Lung (tissue), 17 donors: ENCODE measurements at places on chromosomes 11 and 22. TPM values are rescaled to one million over a fixed set of nuclear protein-coding genes. Genes with fewer than 3 reads are reported as not detected.
A peak's percentile ranks its signal among the peaks of the same experiment; 100 is the strongest.

GRCh38 chr11:64001484-64002420 lies 15.5 kb downstream of the OTUB1 start:
- DNase-seq, result peak; percentile 82

DNA sequence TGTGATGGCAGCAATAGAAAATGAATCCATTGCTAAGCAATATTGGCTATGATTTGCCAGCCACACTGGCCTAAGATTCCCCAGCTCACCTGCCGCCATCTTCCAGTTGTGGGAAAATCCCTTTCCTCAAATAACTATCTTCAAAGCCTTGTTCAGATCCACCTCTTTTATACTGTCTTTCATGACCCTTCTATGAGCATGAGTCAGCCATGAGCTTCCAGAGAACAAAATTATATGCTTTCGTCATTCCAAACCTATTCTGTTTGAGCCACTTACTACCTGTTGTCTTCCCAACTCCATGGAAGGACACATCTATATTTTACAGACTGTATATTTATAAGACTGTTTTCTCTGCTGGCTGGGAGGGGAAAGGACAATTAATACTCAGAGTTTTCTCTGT lies 25.0 kb upstream of the PRSS23 start:
- no peak for DNase-seq

DNA sequence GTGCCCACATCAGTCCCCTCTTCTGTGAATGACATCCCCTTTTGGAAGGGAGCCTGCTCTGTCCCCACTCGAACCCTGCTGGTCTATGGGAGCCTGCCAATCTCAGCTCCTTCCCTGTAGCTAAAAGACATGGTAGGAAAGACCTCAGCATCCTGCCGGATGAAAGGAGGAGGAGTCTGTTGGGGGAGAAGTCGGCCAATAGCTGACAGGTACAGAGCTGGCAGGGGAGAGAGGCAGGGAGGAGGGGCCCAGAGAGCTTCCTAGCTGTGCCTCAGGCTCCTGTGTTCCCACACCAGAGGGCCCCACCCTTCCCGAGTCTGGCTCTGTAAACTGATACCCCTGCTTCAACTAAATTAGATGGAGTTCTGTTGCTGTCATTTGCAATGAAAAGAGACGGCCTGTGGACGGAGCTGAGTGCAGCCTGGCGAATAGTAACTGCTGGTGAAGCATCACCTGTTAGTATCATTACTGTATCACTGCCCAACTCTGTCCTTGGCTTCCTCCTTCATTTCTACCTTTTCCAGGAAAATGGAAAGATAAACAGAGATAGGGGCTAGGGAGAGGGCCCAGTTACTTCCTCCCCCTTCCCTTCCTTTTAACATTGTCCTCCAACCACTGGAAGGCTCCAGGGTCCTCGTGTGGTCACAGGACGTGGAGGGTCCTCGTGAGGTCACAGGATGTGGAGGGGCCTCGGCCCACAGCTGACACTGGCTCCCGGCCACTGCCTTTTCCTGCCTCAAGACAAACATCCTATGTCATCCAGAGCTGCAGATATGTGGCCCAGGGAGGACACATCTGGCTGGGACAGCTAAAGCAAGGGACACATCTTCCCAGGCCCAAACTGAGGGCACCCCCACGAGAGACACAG lies 15.1 kb downstream of the FXYD6 start:
- DNase-seq, result peak; percentile 61

DNA sequence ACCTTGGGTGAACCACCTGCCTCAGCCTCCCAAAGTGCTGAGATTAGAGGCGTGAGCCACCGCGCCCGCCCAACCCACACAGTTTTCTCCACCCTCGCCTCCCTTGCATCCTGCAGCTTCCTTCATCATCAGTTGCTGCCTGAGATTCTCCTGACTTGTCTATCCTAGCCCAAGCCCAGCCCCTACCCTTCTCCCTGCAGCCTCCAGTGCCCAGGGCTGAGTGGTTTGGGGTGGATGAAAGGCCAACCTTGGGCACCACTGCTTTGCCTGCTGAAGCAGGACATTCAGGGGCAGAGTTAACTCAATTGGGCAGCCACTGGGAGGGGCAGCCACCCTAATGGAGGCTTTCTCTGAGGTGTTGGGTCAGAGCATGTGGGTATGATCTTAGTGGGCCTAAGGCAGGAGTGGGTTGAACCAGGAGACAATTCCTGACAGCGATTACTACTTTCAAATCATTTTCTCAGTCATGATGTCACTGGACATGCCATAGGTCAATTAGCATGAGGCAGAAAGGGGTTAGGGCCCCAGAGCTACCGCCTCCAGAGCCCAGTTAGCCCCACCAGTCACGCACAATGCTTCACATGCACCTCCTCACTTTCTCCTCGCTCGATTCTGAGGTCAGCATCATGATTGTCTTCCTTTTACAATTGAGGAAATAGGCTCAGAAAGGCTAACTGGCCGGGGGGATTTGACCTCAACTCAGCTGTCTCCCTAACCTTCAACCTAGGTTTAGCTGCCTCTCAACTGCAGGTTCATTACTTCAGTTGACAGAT lies 1.0 kb upstream of the FKBP2 start:
- no peak for DNase-seq

DNA sequence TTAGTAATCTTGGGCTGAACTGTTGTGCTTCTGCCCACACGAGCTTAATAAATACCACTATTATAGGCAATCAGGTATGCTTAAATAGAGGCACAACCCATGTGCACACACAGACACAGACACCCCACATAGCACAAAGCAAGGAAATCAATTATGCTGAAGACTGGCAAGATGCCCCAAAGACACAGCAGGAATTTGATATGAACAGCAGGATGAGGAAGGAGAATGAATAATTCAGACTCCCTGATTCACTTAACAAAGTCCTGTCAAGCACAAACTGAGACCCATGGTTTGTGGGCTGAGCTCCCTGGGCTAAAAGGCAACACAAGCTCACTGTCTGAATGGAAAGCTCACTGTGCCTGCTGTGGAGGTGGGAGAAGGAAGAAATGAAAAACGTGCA lies 42.5 kb downstream of the RBFOX2 start:
- no peak for DNase-seq

DNA sequence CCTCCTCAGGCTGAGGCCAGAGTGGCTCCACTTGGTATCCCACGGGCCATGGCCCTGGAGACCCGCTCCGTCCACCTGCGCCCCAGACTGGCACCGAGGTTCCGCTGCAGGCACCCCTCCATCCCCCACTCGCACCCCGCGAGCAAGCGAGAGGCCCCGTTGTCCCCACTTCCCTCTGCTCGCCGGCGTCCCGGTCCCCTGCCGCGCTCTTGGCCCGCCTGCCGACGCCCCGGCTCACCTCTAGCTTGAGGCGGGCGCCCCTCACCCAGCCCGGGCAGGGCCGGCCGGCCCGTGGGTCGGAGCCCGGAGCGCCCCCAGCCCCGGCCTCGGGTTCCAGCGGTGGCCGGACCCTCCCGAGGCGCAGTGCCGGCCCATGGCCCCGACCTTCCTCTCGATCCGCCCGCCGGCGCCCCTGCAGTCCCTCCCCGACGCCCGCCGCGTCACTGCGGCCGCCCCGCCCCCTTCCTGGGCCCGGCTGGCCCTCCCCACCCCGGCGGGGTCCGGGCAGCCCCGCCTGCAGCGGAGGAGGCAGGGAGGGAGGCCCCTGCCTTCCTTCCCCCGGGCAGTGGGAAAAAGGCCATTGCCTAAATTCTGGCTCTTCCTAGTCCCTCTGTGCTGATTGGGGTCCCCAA lies at the start of gene PITPNM1:
Gene PITPNM1 (minus strand): TSS at position 414 of the 632 bp plus-strand sequence. CDS start 1,183 bp downstream, outside the sequence.
- peak; percentile 79 for DNase-seq

- DNase-seq, result no peak
These were observed 7.8 kb downstream of the SLC43A3 start for GRCh38 chr11:57419146-57419545.

- no peak for DNase-seq
These were observed 162.0 kb upstream of the SORL1-AS1 start for GRCh38 chr11:121614636-121615240.

DNA sequence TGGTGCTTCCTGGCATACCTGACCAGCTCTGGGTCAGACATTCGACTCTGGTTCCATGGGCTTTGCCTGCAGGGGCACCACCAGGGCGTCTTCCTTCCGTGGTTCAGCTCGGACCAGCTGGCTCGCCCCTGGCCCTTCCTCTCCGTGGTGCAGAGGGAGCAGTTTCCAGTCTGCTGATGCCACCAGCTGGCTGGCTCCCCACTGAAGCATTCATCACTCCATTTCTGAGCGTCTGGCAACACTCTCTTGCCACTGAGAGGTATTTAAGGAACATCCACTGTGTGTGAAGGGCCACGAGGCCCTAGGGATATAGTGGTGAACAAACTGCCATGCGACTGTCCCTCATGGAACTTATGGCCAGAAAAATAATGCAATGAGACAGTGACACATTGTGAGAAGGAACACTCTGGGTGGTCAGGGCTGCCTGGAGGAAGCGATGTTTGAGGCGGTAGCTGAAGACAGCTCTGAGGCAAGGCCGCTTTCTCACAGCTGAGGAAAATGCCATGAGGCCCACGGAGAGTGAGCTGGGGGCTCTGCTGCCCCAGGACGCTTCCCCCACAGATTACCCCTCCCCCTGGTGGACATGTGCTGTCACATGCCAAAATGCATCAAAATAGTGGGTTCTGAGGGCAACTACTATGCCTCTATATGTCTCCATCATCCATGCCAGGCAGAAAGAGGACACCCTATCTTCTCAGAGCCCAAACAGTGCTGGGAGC lies 44.9 kb upstream of the ARFGAP3 start:
- no peak for DNase-seq

DNA sequence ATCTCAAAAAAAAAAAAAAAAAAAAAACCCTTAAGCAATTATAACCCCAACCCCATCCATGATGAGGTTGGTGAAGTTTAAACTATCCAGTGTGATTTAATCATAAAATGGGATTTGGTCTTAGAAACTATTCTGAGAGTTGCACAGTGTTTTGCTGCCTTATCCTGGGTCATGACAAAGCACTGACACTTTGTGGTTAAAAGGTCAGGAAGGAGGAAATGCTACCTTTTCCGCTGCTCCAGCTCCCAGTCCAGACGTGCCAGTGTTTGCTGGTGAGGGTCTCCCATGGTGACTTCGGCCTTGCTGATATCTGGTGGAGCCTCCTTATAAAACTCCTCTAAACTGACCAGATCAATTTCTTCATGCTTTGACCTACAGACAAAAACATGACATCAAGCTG lies 14.5 kb downstream of the THOC5 start:
- no peak for DNase-seq

GRCh38 chr22:22687638-22688500 lies 43.5 kb downstream of the GGTLC2 start:
- peak; percentile 55 for DNase-seq

DNA sequence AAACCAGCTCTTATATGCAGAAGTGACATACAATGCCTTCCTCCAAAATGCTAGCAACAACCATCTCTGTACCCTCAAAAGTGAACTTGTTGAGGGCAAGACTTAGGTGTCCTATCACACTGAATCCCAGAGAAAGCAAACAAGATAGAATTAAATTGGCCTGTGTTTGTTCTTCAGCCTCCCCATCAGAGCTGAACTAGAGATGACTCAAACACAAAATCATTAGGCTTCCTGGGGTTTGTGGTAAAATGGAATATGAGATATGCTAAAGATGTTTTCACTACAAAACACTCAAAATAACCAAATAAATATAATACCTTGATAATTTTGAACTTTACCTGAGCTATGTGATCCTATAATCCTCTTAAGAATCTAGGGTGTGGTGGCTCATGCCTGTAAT lies 31.6 kb downstream of the ZNF214 start:
- no peak for DNase-seq

DNA sequence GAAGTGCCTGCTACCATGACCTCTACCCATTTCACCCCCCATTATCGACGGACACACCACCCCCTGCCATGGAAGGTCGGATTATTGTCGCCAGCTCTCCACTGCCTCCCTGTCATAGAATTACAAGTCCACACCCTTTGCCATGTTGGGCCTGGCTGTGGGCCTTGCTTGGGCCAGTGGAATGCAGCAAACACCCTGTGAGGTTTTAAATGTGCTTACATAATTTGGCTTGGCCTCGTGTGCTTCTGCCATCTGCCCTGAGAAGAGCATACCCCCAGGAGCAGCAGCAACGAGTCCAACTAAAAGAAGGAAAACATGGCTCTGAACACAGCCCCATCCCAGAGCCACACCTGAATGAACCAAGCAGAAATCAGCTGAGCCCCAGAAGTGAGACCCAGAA lies 94.1 kb upstream of the PRDM11 start:
- DNase-seq, result no peak

GRCh38 chr22:37525073-37525745 lies 6.0 kb upstream of the CARD10 start:
- no peak for DNase-seq

DNA sequence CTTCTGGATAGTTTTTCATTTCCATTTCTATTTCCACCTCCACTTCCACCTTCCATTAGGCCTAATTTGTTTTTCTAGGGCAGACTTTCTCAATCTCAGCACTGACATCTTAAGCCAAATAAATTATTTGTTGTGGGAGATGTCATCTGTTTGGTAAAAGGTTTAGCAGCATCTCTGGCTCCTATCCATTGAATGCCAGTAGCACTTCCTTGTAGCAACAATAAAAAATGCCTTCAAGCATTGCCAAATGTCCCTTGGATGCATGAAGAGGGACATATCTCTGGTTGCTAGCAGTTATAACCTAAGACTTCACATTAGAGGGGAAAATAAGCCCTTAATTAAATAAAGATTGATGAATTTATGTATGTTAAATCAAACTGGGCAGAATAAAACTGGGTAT lies 1.9 kb downstream of the OR52A5 start:
- DNase-seq, result no peak

DNA sequence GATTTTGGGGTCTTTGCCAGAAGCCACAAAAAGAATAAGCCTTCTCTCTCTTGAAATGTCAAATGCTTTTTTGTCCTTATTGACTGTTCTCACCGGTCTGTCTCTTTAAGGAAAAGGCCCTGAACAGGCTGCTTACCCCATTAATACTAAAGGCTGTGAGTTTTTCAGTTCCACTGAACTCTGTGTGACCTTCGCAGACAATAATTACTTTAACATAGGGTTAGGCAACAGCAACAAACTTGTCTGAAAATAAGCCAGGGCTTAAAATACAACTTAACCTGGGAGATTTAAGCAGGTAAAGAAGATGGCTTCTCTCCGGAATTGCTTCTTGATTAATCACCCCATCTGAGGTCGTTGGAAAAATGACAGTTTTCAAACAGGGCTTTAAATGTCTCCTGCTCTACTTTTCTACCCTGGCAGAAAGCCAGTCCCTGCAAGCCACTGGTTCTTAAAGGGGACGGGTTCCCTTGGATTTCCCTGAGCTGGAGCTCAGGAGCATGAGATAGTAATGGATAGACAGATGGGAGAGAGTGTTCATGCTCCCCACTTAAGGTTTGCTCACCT lies 69.4 kb downstream of the ARL14EP start:
- DNase-seq, result peak; percentile 88

- DNase-seq, result peak; percentile 10
These were observed 34.5 kb upstream of the BLID start for GRCh38 chr11:122150216-122151124.

Gene OR1S2
- not detected for total RNA-seq

Gene PPP2R1B
- 71.5 TPM for total RNA-seq

Gene OR56A1
- 0.09 TPM for total RNA-seq

Gene C22orf23
- total RNA-seq, result 1.1 TPM

Gene MPZL3
- total RNA-seq, result 22.6 TPM

Gene OVCH2
- 2.5 TPM for total RNA-seq

Gene CABP4
- total RNA-seq, result 2.1 TPM

Gene SMTNL1
- total RNA-seq, result not detected

Gene IL18
- 24.5 TPM for total RNA-seq

Gene SCGB1C1
- total RNA-seq, result not detected

Gene IL10RA
- 15.4 TPM for total RNA-seq

Gene TREH
- not detected for total RNA-seq
